ENCODE measurements at places on chromosomes 4 and X.
A peak's percentile ranks its signal among the peaks of the same experiment; 100 is the strongest.

DNA sequence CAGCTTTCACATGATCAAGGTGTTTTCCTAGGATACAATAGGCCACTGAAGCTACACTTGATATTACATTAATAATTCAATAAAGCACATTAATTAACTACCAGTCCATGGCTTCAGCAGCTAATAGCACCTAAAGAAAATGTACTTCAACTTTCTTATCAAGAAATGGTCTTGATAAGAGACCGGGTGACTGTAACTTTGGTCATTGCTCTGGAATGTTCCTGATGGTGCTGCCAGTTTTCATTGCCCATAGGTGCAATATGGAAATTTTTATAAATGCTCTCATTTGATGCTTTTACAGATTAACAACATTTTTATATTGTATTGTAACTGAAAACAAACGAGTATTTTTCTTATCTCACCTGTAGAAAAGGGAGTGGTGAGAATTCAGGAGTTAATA, 165.4 kb downstream of the SHROOM3 start:
- no peak for DNase-seq

- no peak for DNase-seq
These were observed 810.3 kb downstream of the IL1RAPL1 start for GRCh38 chrX:29397506-29397905.

DNA sequence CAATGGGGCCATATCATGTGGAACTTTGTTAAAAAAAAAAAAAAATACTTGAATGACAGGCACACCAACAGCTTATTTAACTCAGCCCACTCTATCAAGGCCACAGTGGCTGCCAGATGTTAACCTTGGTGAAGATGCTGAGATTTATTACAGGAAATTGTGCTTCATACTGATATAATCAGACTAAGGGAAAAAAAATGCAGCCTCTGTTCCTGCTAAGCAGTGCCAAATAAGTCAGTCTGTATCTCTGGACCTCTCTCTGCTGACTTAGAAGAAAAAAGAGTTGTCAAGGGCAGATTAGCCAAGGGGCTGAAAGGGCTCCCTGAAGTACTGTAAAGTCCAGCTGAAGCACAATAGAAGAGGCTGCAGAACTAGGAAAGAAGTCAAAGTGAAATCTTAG, 677.7 kb upstream of the HTR2C start:
- no peak for DNase-seq

DNA sequence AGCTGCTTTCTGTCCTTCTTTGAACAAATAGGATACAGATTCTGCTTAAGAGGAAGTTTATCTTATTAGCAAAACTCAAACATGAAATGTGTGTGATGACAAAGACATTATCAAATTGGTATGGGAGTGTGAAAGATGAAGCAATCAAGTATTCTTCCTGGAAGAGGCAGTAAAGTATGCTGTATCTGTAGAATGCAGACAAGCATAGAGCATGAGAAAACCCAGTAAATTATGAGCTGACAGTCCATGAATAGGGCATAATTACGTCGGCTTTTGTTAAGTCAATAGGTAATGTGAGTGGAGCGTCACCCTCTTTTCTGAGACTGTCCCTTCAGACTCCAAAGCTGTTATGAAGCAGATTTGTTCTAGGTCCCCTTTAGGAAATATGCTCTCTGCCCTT, 458.6 kb upstream of the NWD2 start:
- no peak for DNase-seq

GRCh38 chrX:51737091-51737490, 6.2 kb upstream of the GSPT2 start:
- no peak for DNase-seq

- DNase-seq: no peak
These were observed 154.9 kb downstream of the FRMPD4 start for GRCh38 chrX:12292996-12293765.

GRCh38 chr4:93243262-93243661, 585.3 kb upstream of the ATOH1 start:
- DNase-seq: no peak

GRCh38 chr4:146063143-146063542, 112.4 kb upstream of the LSM6 start:
- no peak for DNase-seq

DNA sequence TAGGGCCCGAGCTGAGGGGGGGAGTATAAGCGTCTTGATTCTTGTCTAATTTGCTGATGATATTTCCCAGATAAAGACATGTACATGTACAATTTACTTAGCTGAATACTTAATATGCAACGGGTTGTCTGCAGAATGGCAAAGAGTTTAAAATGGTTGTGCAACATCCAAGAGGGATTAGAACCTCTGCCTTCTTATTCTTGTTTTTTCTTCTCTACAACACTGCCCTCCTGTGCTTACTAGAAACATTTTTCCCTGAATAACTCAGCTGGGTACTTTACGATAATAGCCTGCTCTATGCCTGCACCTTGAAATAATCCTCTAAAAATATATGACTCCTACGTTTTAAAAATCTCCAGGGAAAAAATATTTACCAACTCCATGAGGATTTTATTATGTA, 41.8 kb downstream of the INTS12 start:
- DNase-seq: no peak

DNA sequence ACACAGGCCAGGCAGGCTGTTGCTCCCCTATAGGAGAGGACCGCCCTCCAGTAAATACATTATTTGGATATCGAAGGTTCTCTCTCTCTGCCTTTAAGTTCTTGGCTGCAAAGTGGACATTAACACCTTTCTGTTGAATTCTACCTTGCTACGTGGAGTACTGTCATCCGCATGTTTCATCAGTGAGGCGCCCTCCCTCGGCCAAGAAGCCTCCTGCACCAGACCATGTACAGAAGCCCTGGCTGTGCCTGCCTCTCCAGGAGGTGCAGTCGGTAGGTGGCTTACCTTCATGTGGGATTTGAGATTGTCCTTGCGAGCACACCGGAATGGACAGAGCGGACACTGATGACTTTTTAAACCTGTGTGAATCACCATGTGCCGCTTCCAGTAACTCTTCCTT, 46.7 kb downstream of the ZNF827 start:
- DNase-seq: no peak

DNA sequence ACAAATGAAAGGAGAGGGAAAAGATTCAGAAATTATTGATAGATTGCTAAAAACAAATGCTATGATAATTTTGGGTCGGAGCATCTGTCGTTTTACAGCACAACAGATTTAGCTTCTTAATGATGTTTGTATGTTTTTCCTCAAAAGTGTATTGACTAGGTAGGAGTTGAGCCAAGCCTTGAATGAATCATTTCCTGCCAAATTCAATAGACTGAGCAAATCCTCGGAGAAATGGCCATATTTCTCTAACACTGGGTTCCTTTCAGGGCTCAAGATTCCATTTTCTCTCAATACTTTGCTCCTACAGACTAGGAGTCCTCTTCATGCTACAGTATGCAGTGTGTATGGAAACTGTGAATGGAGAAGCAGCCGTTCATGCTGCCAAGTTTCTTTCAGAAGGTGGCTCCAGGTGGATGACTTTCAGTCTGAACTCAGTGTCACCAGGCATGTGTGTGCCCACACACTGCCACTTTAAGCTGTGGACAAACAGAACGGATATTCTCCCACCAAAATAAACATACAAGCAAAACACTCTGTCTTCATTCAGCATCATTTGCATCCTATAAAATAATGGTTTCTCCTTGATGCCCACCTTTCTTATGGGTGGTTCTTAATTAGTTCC, 146.0 kb downstream of the TBL1X start:
- DNase-seq: no peak

- no peak for DNase-seq
These were observed 8.4 kb downstream of the VSIG1 start for GRCh38 chrX:108053218-108053617.

DNA sequence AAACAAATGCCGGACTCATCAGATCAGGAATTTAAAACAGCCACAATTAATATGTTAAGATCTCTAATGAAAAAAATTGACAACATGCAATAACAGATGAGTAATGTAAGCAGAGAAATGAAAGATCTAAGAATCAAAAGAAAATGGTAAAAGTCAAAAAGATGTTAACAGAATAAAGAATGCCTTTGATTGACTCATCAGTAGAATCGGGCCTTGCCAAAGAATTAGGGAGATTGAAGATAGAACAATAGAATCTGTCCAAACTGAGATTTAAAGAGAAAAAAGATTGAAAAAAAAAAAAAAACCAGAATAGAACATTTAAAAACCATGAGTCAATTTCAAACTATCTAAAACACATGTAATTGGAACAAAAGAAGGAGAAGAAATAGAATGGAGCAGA, 25.9 kb upstream of the GUCY1A1 start:
- no peak for DNase-seq

DNA sequence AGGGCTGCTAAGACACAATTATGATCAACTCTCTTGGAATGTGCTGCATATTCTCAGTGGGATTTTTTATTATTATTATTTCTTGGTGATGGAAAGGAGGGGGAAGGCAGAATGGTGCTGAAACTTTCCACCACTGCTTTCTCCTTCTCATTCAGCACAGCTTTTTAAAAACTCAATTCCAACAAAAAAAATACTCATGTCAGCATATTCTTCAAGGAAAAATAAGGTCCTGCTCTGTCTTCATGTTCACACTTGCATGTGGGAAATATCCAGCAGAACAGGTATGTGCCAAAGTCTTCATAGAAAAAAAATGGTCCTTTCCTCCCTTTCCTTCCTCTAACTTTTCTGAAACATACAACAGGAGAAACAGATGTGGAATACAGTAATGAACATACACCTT, 144.0 kb upstream of the ADAMTS3 start:
- no peak for DNase-seq

DNA sequence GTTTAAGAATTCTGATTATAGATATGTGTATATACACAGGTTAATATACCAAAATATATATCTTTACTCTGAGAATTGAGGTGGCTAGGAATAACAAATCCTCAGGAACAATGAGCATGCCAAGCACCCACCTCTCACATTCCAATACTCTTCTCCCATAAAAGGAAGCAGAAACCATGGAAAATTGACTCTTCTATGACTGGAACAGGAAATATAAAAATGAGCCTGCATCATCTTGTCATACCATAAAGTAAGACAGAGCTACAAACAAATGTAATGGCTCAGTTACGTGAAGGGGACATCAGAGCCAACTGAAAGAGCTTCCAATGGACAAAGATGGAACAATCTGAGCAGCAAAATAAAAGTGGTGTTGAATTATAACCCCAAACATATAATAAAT, 3.8 kb upstream of the MAGEA8 start:
- no peak for DNase-seq

DNA sequence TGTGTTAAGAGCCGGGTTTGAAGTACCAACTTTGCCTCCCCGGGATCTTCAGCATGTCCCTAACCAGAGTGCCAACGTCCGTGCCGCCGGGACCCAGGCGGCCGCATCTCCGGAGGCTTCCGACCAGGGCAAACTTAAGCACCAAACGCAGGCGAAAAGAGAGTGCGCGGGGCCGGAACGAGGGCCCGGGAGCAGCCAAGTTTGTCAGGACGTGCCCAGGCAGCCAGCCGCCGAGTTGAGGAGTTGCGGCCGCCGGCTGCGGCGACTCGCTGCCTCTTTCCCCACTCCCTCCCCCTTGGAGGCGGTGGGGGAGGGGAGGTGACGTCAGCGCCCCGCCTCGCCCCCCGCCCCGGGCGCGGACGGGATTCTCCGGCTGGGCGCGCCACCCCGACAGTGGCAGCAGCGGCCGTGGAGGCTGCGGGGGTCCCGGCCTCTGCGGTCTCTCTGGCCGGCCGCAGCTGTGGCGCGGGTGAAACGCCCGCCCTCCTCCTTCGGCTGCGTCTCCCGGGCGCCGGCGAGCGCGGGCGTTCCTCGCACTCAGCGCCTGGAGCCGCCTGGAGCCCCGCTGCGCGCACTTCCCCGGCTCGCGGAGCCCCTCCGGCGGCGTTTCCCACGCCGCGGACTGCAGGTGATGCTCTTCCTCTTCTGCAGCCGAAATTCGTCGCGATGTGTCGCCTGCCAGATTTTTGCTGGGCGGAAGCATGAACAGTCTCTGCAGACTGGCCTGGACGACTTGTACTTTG, 2.9 kb upstream of the FAT1 start:
- peak; percentile 27 for DNase-seq

DNA sequence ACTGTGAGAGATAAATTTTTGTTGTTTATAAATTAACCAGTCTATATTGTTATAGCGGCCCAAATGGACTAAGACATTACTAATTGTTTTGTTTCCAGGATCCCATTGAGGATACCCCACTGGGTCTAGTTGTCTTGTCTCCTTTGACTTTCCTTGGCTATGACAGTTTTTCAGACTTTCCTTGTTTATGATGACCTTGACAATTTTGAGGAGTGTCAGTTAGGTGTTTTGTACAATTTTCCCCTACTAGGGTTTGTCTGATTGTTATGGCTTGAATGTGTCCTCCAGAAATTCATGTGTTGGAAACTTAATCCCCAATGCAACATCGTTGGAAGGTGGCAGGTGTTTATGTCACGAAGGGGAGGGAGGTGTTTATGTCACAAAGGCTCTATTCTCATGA, 89.6 kb upstream of the PITX2 start:
- DNase-seq: no peak

DNA sequence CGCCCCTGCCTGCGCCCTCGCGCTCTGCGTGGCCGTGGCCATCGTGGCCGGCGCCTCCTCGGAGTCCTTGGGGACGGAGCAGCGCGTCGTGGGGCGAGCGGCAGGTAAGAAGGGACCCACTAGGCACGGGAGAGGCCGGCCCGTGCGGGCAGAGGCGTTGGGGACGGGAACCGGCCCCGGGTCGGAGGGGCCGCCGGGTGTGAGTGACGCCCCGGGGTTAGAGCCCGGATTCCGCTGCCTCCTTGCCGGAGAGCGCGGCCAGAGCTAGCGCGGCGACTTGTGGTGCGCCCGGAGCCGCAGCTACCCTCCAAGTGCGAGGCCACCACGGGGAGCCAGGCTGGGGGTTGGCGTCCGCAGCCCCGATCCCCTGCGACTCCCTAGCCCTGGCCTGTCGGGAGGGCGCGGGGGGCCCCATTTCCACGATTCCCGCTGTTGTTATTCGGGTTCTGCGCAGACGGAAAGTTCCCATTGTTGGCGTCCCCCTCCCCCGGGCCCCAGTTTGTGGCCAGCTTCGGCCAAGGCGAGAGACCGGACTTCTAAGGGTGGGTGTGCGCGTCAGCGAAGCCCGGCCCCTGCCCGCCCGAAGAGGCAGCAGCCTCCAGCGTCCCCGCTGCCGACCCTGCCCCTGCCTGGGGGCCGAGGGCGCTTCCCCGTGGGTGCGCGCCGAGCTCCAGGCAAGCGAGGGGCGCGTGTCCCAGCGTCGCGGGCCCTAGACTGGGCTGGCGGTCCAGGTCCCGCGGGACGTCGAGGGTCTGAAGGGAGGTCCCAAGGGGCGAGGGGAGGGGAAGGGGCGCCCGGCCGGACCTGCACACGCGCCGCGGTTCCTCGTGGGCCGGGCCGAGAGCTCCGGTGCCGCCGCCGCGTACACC, 1.1 kb downstream of the FGFR3 start:
- DNase-seq: no peak

DNA sequence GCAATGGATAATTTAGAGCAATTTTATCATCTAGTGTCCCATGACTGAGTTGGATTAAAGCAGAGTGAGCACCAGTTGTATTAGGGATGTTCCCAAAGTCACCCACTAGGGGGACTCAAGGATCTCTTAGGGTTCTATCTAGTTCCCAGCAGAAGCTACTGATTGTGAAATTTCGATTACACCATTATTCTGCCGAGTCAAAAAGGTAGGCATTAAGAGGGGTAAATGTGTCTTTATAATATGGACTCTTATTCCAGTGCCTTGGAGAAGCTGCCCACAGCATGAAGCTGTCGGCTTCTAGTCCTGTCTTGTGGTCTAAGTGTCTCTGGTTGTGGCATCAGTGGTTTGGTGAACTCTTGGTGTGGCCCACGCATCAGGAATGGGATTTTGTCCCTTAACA, 53.3 kb downstream of the RGS12 start:
- DNase-seq: peak; percentile 20
